Fibroblast of skin of abdomen (primary cell): ENCODE measurements at places on chromosomes 7 and 10.

DNA sequence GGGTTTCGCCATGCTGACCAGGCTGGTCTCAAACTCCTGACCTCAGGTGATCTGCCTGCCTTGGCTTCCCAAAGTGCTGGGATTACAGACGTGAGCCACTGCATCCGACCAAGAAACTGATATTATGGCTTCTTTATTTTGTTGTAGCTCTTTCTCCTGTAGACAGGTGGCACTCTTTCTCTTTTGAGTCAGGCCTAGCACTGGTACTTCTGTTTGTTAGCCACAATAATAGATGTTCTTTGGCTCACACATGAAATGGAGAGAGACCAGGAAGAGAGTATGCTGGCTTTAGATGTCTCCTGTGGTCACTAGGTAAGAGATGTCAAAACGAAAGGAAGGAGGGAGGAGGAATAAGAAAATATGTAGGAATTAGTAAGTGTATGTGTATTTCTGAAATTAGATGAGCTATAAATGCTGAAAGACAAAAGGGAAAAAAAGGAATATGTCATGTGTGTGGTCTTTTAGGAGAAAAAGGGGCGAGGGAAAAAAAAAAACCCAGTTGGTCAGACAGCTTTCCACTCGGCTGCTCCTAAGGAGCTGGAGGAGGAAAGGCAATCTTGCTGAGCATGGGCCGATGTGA, 78.7 kb downstream of the CLEC2L start:
- peak; percentile 27 for DNase-seq

- DNase-seq: no peak
Measured at GRCh38 chr7:6157685-6158423, 114.6 kb downstream of the CYTH3 start.

DNA sequence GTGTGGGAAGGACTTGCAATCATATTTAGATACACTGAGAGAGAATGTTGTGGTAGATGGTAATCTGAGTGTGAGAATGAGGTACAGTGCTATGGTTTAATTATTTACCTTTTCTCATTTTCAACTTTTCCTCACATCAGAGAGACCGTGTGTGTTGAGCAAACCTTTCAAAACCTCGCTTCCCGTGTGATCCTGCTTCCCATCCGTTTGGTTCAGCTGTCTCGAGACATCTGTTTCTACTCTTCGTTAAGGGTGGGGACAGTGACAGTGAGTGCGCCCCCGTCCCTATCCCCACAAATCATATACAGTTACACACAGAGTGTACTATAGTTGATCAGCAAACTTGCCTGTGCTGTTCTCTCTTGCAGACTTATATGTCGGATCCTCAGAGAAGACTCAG, 33.0 kb upstream of the NOBOX start:
- DNase-seq: no peak

GRCh38 chr7:69095649-69096048, 502.6 kb upstream of the AUTS2 start:
- DNase-seq: peak; percentile 10

- DNase-seq: no peak
Measured at GRCh38 chr7:123725586-123726171, 23.1 kb downstream of the WASL start.

GRCh38 chr10:59517341-59517899, 155.1 kb upstream of the FAM13C start:
- DNase-seq: no peak

DNA sequence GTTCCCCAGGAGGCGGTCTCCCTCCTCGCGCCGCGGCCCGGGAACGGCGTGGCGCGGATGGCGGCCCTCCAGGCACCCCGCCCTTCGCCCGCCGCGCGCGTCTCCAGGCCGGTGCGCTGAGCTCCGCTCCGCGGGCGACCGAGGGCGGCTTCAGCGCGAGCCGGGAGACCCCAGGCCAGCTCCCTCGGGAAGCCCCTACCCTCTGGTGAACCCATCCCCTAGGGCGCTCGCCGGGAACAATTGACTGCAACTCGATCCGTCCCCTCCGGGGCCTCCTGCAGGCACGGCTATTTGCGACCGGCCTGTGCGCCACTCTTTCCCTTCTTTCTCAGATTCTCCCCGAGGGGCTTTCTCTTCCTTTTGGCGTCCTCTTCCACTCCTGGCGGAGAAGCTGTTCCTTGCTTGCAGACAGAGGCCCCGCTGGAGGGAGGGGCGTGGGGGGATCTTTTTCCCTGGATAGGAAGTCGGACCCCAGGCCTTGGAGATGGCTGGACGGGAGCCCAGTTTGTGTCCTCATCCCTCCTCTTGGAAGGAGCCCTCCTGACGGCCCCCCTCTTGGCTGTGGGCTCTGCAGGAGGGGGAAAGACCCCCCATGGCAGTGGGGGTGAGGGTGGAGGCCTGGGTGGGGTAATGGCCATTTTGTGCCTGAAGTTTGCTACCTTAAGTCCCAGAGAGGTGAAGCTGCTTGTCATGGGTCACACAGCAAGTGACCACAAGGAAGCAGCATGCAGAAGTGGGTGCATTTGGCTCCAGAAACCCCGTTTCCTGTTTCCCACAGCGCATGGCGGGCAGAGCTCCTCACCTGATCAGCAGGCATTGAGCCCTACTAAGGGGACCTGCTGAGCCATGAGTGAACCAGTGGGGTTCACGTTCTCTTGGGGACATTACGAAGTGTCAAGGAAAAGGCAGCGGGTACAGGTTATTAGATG, 171.2 kb upstream of the TNRC18 start:
- DNase-seq: peak; percentile 51

DNA sequence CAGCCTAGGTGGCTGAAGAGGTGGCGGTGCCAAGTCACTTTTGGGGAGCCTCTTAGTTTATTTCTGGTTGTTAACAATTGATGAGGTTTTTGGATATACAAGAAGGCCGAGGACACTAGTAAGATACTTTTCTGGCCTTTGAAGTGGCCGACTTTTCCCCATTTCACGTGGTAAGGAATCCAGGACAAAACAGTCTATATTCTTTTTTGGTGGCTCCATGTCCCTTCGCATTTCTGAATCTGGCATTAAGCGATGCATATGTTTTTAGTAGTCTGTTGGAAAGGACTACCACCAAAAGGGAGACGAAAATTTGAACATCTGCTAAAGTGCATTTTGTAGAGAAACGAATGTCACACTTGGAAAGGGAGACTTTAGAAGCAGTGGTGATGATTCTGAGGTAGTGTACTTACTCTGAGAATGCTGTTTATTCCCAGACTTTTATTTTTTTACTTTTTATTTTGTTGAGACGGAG, 1.5 kb downstream of the MLLT10 start:
- DNase-seq: no peak

DNA sequence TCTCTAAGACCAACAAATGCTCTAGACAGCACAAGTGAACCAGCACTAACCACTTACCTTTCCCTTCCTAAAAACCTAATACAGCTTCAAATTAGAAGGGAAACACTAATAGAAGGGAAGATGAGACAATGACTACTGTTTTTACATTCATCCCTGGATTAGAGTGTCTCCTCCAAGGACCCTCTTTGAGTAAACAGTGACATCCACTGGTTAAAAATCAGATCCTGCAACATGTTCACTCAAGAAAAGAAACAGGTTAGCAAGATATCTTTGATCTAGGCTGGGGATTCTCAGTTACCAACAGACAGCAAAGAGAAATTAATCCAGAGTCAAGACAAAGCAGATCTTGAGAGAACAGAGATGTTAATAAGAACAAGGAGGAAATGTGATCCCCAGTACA, 177.7 kb upstream of the GHITM start:
- DNase-seq: no peak

DNA sequence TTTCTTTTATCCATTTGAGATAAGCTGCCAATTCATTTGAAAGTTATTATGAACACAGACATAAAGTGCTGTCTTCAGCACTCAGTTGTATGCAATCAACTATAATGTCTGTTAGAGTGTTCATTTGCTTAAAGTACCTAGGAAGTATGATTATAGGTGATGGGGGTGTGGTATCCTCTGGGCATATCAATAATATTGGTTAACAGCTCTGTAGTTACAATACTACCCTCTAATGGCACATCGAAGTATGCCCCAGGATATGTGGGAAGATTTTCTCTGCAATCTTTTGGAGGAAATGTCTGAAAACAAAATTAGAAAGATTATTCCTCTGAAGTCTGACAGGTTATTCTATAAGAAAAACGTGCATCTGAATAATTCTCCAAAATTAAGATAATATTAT, 429.7 kb downstream of the ARL4A start:
- no peak for DNase-seq

- peak; percentile 59 for DNase-seq
Measured at GRCh38 chr7:20083781-20084180, 133.4 kb downstream of the MACC1 start.

GRCh38 chr7:139294951-139295575, 46.1 kb upstream of the FMC1 start:
- DNase-seq: no peak

DNA sequence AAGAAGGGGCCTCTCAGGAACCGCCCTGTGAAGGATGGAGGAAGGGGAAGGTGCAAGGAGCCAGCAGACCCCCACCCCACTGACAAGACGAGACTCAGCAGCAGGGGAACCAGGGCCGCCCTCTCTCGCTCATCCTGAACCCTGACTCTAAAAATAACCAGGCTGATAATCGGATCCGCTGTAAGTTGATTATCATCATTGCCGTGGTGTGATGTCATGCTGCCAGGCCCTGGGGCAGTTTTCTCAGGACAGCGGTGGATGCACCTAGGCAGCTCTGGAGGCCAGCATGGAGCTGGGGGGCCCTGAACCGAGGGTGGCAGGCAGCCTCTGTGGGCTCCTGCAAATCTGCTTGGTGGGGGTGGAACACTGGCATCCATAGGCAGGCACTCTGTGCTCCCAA, 7.9 kb downstream of the RET start:
- DNase-seq: no peak

GRCh38 chr7:44754802-44755697, 6.4 kb downstream of the ZMIZ2 start:
- DNase-seq: no peak

DNA sequence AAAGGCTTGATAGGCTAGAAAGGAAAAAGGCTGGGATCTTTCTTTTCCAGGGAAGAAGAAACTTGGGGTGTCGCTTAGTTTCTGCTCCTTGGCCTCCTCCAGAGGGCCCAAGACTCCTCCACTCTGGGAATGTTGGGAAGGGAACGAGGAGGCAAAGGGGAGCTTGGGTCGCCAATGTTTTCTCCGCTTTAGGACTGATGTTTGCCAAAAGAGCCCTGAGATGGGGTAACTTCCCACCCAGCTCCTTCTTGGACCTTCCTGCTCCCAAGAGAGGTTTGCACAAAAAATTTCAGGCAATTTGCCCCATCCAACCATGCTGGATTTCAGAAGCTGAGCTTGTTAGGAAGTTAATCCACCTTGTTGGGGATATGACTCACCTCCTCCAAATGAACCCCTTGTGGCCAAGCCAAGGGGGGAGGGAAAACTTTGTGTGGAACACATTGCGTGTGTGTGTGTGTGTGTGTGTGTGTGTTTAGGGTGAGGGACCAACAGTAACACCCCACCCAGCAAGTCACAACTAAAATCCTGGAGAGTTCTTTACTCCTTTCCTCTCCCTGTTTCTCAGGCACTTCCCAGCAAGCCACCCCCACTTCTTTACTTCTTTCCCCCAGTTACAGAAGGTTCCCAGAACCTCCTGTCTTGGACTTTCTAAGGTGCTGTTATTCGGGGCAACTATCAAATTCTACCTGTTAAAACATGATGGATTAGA, 8.7 kb upstream of the HOXA2 start:
- DNase-seq: peak; percentile 86

DNA sequence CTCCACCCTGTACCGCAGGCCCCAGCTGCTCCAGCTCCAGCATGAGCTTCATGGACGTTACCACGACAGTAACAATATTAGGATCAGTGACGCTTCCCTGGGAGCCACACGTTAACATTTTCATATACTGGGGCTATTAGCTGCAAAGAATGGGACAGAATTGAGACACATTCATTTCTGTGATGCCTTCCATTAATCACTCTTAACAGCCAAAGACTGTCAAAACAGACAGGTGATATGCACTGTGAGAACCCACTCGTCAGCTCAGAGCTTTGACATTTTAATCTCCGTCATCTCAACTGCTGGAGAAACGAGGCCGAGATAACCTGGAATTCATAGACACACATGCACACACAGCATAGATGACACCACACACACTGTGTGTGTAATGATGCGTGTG, 408.4 kb upstream of the SHH start:
- no peak for DNase-seq

DNA sequence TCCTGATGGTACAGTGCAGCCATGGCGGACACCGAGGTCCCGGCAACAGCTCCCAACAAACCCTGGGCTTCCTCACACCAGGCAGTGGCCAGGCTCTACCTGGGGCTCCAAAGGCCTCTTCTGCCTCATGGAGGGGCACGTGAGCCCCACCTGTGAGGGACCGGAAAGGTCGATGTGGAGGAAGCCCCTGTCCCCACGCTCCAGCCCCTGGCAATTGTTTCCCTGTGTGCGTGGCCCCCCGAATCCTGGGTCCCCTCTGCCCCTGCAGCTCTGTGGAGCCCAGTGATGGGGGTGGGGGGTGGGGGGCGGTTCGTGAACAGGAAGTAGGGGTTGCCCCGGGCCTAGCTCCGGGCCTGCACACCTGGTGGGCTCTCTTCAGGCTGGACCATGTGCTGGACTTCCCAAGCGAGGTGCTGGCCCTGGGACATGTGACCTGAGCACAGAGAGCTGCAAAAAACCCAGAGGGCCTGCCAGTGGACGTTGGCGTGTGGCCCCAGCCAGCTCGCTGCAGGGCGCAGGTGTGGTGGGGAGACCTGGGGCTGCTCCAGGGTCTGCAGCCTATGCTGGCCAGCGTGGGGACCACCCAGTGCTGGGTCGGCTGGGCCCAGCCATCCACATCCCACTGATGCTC, 72.6 kb downstream of the INPP5A start:
- no peak for DNase-seq

- DNase-seq: no peak
Measured at GRCh38 chr7:98090116-98090515, 16.5 kb upstream of the LMTK2 start.

GRCh38 chr10:71569775-71570588, 149.6 kb downstream of the C10orf105 start:
- DNase-seq: peak; percentile 28

DNA sequence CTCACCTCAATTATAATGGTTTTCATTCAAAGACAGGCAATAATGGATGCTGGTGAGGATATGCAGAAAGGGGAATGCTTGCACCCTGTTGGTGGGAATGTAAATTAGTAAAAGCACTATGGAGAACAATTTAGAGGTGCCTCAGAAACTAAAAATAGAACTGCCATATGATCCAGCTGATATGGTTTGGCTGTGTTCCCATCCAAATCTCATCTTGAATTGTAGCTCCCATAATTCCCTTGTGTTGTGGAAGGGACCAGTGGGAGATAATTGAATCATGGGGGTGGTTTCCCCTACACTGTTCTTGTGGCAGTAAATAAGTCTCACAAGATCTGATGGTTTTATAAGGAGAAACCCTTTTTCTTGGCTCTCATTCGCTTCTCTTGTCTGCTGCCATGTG, 87.7 kb downstream of the TES start:
- DNase-seq: no peak

GRCh38 chr7:47844311-47844710, 104.0 kb downstream of the PKD1L1 start:
- no peak for DNase-seq
